ENCODE measurements at places on chromosomes 5 and 9.

DNA sequence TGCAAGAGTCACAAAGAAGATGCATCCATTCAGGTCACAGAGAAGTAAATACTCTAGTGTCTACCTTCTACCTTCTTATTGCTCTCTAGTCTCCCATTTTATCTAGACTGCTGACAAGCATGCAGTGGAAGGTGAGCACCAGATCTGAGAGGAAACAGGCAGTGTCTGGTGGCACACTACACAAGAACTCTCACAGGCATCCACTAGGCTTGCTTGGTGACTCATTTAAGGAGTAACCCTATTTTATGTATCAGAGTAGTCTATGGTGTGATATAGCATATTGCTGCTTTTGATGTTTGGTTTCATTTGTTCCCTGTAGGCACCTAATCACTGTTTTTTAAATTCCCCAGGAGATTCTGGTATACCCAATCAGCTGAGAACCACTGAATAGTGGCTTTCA, 1.6 kb upstream of the THBS4 start:
- no peak for DNase-seq

GRCh38 chr5:137078171-137078665, 420.9 kb downstream of the SPOCK1 start:
- DNase-seq = no peak

DNA sequence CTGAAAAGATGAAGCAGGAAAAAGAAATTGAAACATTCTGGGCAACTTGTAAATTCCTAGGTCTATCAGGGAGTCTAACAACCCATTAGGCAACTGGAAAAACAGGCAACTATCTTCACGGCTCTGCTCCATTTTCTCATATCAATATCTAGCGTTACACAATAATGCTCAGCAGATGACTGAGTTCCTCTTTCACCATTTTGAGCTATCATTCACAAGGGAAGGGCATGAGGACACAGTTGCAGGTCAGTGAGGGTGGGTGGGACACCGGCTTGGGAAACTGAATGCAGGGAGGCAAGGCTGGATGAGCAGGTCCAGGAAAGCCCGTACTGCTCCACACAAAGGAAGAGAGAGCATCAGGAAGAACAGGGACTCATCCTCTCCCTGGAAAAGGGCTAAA, 67.0 kb downstream of the FRMD3 start:
- no peak for DNase-seq

DNA sequence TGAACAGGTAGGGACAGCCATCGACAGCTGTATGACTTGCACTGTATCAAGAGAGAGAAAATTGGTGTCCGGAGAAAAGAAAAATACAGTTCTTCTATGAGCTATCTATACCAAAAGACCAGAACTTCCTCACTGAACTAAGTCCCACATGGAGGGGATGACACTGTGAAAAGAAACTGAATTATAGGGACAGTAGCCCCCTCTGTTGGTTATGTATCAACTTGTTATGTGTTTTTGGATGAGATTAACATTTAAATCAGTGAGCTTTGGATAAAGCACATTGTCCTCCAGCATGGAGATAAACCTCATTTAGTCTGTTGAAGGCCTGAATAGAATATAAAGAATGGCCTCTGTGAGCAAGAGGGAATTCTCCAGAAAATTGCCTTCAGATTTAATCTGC, 176.6 kb upstream of the SH3GL2 start:
- peak; percentile 15 for DNase-seq

GRCh38 chr5:81924442-81924841, 47.4 kb upstream of the ATG10 start:
- DNase-seq = no peak

GRCh38 chr9:108663422-108663821, 192.4 kb downstream of the ACTL7B start:
- no peak for DNase-seq

DNA sequence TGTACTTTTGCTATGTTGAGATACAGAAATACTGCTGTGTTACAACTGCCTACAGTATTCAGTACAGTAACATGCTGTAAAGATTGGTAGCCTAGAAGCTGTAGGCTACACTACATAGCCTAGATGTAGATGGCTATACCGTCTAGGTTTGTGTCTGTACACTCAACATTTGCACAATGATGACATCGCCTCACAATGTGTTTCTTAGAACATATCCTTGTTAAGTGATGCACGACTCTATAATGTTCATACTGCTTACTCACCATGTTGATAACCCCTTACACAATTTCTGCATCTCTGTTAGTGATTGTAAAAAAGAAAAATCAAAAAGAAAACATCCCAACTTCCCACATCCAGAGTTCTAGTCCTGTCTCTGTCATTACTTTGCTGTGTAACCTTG, 450.0 kb downstream of the CCDC171 start:
- no peak for DNase-seq

DNA sequence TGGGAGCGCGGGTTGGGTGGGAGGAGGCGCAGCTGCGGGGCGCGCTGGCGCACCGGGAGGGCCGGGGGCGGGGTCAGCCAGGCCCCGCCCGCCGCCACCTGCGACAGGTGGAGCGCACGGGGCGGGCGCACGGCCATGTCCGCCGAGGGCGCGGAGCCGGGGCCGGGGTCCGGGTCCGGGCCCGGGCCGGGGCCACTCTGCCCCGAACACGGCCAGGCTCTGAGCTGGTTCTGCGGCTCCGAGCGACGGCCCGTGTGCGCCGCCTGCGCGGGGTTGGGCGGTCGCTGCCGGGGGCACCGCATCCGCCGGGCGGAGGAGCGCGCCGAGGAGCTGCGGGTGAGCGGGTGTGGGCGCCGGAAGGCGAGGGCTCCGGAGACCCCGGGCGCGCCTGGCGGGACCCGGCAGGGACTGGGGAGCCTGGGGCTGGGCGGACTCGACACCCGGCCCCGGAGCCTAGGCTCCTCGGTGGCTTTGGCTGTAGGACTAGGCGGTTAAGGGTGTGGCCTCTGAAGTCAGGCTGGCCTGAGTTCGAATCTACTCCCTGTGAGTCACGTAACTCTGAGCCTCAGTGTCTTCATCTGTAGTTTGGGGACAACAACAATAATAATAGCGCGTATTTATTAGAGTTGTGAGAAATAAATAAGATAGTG, at the start of gene BSPRY:
Gene BSPRY, plus strand, starts transcription at position 97 of the 650 bp plus-strand sequence. Its CDS starts 39 bp downstream, at position 136.
- no peak for DNase-seq

DNA sequence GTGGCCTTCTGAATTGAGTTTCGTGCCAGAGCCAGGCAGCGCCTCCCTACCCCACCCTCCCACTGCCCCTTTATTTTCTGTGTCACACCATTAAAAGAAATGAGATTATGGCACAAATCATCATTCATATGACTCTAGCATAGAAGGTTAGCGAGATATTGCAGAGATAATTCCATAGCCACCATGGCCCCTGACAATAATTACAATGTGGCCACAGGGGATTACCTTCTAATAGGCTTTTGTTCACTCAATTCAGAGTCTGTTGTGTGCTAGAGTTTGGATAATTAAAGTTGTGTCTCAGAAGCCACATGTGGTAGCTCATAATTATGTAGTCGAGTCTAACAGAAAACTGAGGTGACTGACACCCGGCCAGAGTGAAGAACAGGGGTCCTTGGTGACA, 428.1 kb downstream of the ARHGEF28 start:
- DNase-seq = no peak

DNA sequence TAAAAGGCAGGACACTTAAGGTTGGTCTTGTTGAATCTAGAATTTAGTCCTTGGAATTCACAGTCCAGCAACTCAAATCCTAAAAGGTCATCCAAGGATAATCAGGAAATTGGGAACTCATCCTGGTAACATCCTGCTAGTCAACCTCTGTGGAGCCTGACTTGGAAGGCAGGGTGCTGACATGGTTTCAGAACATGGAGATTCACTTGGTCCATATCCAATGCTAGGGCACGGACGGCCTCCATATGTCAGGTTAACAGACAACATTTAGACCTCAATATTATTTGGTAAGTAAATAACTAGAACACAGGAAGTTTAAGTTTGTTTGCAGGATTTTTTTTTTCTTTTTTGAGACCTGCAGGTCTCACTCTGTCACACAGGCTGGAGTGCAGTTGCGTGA, 783 bp upstream of the DNAH5 start:
- DNase-seq = no peak

DNA sequence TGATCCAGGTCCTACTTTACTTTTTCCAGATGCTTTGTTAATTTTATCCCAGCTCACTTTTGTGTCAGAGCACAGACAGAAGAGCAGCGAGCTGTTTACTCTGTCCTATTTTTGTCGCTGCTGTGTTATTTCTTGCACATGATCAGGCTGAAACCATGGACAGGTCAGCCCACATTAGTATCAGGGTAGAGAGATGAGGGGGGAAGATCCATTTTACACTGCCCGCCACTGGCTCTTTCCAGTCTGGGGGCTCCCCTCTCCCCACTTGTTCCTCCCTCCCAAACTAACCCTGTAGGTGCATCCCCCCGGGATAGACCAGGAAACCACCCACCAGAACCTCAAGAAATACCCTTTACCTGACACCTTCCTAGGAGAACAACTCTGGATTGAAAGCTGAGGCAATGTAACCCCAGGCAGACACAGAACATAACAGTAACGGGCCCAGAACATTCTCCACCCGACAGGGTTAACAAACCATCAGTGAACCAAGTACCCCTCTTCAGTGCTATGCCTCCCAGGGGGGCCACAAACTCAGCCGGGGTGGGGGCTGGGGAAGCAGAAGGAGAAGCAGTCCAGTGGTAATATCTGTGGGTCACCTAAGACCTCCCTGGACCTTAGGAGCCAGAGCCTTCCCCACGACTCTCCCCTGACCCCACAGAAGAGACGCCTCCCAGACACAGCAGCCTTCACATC, 10.3 kb downstream of the VDAC1 start:
- DNase-seq = no peak

DNA sequence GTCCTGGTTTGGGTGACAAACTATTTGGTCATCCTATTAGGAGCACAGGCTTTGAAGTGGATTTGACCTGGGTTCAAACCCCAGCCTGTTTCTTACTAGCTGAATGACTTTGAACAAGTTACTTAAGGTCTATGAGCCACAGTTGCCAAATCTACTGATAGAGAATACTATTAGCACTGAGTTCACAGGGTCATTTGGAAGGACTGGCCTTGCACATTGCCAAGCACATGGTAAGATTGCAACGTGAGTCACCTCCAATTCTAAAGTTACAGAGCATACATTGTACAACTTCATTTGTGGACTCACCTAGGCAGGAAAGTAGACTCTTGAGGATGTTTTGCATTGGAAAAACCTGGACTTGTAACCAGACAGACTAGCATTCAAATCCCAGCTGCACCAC, 38.9 kb downstream of the MFAP3 start:
- DNase-seq = no peak

- no peak for DNase-seq
These were observed 4.5 kb downstream of the NFIB start for GRCh38 chr9:14309403-14309802.

- DNase-seq = no peak
These were observed 84.4 kb downstream of the CNTLN start for GRCh38 chr9:17219261-17219660.

GRCh38 chr9:137201205-137201868, 796 bp upstream of the TPRN start:
- DNase-seq = no peak

DNA sequence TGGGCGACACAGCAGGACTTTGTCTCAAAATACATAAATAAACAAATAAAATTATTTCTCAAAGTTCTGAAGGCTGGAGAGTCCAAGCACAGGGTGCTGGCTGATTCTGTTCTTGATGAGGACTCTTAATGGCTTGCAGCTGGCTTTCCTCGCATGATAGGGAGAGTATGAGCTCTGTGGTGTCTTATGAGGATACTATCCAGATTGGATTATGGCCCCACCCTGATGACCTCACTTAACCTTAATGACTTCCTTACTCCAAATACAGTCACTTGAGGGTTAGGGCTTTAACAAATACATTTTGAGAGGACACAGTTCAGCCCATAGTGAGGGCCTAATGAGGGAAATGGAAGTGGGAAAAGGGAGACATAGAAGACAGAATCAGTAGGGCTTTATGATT, 87.7 kb downstream of the FOCAD start:
- no peak for DNase-seq

GRCh38 chr9:99105152-99106043, 485 bp downstream of the TGFBR1 start:
- DNase-seq = peak; percentile 58

- no peak for DNase-seq
These were observed 382.5 kb downstream of the CYLC2 start for GRCh38 chr9:103377667-103378066.

- DNase-seq = peak; percentile 20
These were observed 16.9 kb downstream of the STK10 start for GRCh38 chr5:172171118-172171517.

DNA sequence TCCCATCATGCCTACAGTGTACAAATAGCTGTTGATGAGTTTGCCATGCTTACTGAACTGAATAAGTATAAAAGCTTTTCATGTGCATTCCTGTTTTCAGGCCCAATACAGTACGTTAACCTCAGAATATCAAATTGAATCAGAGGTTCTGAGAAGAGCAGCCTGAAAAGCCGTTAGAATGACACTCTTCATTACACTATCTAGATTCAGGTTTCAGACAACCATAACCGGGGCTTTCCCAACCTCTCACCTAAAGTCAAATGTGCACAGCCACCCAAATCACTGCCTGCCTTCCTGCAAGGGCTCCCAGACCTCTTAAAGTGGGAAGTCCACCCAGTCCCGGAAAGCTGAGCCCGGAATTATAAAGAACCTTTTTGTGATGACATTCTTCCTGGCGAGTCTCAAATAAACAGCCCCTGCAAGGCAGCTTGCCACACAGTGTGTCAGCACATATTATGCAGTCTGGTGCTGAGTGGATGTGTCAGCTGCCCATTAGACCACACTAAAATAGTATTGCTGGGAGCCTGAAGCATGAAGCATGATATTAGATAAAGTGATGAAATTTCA, 245.8 kb downstream of the TLE4 start:
- no peak for DNase-seq

- DNase-seq = no peak
These were observed 162.7 kb downstream of the C9orf50 start for GRCh38 chr9:129458155-129458661.

GRCh38 chr9:90861826-90862740, 60.5 kb downstream of the SYK start:
- DNase-seq = no peak

DNA sequence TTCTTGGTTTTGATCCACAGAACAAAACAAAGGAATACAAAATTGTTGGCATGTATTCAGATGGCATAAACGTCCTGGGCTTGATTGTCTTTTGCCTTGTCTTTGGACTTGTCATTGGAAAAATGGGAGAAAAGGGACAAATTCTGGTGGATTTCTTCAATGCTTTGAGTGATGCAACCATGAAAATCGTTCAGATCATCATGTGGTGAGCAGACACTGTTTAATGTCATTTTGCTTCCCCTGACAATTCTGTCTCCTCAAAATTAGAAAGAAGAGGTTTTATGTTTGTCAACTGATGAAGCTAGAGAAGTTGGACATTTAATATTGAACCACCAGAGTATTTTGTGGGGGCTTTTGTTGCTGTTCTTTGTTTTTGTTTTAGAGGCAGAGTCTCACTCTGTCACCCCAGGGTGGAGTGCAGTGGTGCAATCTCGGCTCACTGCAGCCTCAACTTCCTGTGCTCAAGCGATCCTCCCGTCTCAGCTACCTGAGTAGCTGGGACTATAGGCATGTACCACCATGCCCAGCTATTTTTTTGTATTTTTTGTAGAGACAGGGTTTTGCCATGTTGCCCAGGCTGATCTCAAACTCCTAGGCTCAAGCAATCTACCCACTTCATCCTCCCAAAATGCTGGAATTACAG, 82.0 kb downstream of the SLC1A1 start:
- DNase-seq = no peak
